ENCODE measurements at places on chromosomes 13 and 19.

- no peak for DNase-seq
These were observed 507 bp downstream of the COL4A1 start for GRCh38 chr13:110306340-110306959.

DNA sequence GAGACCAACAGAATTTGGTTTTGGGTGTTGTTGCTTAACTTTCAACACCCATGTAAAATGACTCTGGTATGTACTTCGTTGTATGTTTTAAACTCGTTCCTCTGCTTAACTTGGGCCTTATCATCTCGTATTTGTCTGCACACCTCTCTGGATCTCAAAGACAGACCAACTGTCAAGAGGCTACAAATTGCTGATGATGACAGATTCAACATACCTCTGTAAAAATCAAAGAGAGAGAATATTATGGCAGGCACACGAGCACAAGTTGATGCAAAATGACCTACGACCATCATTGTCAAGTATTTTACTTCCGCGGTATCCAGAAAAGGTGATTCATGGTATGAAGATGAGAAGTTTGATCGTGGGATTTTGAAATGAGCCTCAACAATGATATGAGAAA lies 132.1 kb upstream of the ARGLU1 start:
- no peak for DNase-seq

GRCh38 chr19:45283443-45284033 lies 32.5 kb downstream of the MARK4 start:
- no peak for DNase-seq

DNA sequence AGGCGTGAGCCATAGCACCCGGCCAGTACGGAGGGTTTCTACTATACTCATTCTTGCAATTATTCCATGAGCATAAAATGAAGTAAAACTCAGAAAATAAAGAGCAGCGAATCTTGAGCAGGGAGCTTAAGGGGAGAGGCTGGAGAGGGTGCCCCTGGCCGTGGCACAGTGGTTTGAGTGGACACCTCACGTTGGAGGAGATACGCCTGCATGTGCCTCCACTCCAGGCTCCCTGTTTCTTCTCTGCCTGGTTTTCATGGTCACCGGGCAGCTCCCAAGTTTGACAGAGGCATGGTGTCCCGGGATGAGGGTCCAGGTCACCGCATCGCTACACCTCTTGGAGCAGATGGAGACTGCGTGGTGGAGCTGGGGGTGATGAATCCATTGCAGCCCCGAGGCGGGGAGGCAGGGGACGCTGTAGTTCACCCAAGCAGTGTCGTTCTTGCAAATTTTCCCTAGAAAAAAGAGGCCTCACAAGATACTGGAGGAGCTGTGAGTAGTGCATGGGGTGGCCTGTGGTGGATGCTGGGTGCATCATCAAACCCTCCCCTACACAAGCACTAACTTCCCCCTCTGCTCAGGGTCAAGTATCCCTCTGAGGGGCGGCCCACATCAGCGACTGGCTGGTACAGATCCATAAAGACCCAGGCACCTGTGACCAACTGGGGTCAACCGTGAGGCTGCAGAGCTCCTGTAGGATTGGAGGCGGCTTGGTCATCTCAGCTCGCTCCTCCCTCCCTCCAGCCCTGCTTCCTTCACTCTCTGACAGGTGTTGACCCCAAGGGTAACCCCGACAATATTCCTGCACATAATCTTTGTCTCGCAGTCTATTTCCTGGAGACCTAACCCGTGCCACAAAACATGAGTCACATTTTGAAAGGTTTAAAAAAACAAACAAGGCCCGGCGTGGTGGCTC lies 3.6 kb upstream of the MIER2 start:
- DNase-seq, result no peak

GRCh38 chr19:35533822-35534392 lies 651 bp downstream of the GAPDHS start:
- no peak for DNase-seq

GRCh38 chr13:89755729-89756492 lies 1591.6 kb upstream of the MIR17HG start:
- no peak for DNase-seq

- no peak for DNase-seq
These were observed 507.9 kb downstream of the UQCRFS1 start for GRCh38 chr19:28705008-28705407.

GRCh38 chr13:107865318-107865575 lies 350.1 kb downstream of the LIG4 start:
- no peak for DNase-seq

DNA sequence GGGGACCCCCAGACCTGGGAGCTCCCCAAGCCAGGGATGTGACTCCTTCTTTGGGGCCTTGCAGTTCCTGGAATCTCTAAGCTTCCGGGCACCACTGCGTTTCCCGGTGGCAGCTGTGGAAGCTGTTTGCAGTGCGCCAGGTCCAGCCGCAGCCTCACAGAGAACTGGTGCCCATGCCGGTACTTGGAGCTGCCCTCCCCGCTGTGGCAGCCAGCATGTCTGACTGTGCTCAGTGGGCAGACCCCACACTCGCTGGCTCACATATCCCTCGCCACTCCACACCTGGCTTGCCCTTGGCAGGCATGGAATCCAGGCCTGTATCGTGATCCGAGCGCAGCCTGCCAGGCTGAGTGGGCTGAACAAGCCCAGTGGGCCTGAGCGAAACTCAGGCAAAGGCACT lies 753.2 kb upstream of the PCDH20 start:
- no peak for DNase-seq

- DNase-seq, result no peak
These were observed 6.5 kb downstream of the ZNF671 start for GRCh38 chr19:57720878-57721277.

DNA sequence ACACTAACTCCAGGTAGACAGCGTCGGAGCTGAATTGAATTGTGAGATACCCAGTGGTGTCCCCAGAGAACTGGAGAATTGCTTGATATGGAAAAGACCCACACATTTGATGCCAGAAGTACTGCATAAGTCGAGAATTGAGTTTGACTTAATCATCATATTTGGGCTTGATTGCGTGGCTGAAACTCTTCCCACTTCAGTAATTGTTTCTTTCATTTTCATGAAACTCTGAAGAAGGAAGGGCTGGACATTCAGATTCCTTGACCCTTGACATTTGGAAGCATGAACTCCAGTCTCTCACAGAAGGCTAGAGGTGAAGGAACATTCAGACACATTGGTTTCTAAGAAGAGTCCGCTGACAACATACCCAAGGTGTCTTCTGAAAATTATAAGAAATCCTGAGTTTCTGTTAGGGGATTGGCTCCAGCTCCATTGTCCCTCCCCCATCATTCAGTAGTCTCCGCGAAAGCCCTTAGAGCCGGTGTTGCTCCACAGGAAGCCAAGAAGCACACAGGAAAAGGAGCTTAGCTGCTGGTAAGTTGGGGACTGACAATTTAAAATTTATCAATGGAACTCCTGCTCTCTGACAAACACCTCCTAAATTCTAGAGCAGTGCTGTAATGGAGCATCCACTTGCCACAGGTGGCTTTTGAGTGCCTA lies at the start of gene FPR2:
Gene FPR2, plus strand, starts transcription at position 484 of the 660 bp plus-strand sequence. CDS start 7,479 bp downstream, outside the sequence.
- DNase-seq, result no peak

DNA sequence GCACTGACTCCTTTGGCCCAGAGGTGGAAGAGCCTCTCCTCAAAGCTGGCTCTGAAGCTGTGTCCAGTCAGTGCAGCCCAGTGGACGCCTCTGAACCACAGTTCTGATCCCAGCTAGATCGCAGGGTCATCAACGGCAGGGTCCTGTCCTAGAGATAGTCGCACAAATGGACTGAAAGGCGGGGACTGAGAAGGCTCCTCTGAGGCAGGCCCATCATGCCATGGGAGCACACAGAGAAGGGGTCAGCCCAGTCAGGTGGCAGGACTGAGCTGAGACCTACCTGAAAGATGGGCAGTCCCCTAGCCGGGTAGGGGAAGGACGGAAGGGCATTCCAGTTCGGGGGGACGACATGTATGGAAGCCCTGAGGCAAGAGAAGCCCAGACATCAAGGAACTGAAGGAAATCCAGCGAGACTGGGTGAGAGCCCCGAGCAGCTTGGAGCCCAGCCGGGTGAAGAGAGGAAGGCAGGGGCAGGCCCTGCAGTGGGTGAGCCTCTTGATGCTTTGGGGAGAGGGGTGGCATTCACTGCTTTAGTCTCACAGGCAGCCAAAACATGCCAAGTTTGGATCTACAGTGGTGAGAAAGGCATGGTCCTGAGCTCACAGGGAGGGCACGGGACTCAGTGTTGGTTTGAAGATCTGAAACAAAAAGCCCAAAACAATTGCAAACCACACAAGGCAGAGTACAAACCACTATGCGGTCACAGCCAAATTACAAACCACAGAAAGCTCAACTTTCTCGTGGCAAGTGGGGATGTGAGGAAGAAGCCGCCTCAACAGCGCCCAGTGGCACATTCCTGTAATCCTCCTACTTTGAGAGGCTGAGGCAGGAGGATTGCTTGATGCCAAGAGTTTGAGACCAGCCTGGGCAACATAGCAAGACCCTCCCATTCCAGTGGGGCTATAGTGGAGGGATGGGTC lies 10.0 kb downstream of the CALM3 start:
- no peak for DNase-seq

DNA sequence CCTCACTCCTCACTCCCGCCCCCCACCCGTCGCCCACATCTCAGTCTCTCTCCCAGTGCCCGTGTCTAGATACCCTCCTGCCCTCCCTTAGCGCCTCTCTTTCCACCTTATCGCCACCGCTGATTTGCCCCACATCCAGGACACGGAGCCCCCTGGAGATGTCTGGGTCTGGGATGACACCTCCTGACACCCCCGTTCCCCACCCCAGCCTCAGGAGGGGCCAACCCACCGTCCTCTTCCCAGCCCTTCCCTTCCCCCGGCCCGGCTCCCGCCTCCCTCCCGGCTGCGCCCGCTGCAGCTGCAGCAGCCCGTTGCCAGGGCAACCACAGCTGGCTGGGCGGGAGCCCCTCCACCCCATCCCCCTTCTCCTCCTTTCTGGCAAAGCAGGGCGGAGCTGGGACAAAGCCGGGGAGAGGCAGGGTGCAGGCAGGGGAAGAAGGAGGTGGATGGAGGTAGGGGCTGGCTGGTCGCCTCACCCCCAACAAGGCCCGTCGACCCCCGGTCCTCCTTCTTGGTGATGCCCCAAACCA lies 13.5 kb downstream of the DPF1 start:
- DNase-seq, result no peak

GRCh38 chr13:106423530-106423929 lies 111.9 kb downstream of the EFNB2 start:
- DNase-seq, result no peak

- DNase-seq, result no peak
These were observed 74.7 kb downstream of the GADD45B start for GRCh38 chr19:2550431-2551171.

GRCh38 chr19:19334063-19334988 lies 13.7 kb downstream of the MAU2 start:
- DNase-seq, result no peak

- DNase-seq, result no peak
These were observed 35.7 kb downstream of the TMEM255B start for GRCh38 chr13:113794764-113795173.

DNA sequence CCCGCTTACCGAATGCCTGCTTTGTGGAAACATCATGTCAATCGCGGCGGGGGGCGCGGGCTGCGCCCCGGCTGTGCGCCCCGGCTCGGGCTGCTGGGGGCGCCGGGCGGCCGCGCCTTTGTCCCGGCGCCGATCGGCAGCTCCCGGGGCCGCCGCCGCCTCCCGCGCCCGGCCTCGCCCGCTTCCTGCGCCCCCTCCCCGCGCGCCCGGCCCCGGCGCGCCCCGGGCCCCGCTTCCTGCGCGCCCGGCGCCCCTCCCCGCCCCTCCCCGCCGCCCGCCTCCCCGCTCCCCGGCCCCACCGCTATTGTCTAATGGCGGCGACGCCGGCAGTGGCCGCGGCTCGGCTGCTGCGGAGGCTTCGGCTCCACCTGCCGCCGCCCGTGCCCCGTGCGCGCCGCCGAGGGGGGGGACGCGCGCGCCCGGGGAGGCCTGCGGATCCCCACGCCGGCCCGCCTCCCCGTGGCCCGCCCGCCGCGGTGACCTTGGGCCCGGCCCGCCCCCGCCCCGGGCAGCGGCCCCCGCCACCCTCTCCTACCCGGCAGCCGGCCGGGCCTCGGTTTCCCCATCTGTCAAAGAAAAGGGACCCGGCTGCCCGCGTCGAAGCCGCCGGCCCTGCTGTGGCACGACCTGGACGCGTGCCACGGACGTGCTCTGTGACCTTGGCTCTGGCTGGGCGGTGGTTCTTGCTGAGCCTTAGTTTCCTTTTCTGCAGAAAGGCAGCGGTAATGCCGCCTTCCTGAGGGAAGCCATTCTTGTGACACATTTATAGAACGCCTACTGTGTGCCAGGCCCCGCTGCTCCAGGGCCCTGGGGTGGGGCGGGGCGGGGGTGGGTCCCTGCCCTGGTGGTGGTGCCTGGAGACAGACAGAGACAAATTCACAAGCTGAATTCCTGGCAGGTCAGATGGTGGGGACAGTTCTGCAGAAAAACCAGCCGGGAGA lies at the start of gene TLE5:
Gene TLE5, minus strand, starts transcription at position 331 of the 941 bp plus-strand sequence. Its CDS starts 295 bp downstream, at position 36.
- peak; percentile 51 for DNase-seq

DNA sequence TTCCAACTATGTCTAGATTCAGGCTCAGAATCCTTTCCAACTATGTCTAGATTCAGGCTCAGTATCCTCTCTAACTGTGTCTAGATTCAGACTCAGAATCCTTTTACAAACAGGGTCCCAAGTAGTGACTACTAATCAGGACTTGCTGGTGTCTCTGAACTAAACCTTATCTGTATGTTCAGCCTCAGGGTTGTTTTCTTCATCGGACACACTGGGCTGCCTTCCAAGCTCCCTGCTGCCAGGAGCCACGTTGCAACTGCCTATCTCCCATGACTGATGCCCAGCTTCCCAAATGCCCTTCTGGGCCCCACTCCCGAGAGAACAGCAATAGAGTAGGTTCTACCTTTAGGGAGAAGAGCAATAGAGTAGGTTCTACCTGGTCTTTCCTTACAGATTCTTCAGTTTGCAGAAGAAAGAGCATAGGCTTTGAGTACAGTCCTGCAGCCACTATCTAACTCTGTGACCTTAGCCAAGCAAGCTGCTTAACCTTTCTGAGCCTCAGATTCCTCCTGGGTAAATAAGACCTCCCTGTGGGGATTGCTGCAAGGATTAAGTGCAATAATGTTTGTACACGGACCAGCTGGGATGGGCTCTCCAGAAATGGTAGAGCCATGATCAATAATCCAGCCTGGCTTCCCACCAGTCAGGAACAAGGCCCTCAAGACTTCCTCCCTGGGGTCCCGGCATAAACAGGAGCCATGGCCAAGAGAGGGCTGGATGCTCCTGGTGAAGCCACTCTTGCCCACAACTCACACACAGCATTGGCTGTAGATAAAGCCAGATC lies 61.5 kb downstream of the ZIC5 start:
- no peak for DNase-seq

DNA sequence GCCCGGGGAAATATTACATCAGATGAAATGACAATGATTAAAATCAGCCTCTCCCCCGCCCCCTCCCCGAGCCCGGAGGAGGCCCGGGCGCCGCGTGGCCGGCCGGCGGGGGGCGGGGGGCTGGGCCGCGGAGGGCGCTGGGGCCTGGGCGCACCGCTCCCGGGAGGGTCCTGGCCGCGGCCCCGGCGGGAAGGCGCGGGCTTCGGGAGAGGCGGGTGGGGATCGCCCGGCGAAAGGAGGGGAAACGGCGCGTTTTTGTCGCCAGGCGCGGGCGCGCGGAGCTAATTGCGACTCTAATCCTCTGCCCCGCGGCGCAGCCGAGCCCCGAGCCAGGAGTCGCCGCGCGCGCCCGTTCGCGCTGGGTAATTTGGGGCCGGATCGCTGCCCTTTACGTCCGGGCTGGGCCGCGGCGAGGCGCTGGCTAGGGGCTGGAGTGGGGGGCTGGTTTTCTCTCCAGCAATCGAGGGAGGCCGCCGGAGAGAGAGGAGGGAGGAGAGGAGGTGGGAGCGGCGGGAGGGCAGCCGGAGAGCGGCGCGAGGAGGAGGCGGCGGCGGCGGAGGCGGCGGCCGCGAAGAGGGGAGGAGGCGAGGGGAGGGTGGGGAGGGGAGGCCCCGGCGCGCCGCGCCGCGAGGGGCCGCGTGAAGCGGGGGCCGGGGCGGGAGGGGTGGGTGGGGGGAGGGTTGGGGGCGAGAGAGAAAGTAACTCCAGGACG lies at the start of gene KCTD15:
Gene KCTD15, plus strand, starts transcription at position 707 of the 712 bp plus-strand sequence. CDS start 3,585 bp downstream, outside the sequence.
- no peak for DNase-seq
